ENCODE measurements at places on chromosomes 13 and 19.

DNA sequence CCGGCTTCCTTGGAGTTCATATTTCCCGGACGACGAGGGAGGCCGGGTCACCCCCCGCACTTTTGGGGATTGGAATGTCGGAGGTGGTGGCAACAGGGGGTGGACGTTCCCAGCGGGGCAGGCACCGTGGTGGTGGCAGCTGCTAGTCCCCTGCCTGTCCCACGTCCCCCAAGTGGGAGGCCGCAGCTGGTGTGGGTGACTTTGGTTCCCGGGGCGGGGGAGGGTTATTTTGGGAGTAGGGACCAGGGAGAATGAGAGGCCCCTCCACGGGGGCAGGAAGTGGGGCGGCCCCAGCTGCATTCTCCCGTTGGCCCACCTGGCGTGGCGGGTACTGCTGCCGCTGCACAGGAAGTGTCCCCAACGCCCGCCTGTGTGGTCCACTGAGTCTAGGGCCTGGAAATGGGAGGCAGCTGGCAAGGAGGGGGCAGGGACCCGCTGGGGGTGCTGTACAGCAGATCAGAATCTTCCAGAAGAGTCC is 11.1 kb upstream of the PLIN3 start:
- DNase-seq, result no peak

- DNase-seq, result peak; percentile 38
These were observed 667 bp downstream of the ZNF878 start for GRCh38 chr19:12052091-12052496.

DNA sequence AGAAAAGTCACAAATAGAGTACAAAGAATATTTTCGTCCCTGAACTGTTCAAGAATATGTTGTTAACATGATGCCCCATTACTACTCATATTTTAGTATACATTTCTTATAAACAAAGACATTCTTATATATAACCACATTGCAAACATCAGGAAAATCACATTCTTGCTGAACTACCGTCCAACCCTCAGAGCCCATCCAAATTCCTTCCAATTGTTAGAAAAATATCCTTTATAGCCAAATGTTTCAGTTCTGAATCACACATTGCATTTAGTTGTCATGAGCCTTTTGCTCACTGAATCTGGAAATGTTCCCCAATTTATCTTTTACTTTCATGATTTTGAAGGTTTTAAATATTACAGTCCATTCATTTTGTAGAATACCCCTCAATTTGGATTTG is 467.8 kb upstream of the ARGLU1 start:
- no peak for DNase-seq

DNA sequence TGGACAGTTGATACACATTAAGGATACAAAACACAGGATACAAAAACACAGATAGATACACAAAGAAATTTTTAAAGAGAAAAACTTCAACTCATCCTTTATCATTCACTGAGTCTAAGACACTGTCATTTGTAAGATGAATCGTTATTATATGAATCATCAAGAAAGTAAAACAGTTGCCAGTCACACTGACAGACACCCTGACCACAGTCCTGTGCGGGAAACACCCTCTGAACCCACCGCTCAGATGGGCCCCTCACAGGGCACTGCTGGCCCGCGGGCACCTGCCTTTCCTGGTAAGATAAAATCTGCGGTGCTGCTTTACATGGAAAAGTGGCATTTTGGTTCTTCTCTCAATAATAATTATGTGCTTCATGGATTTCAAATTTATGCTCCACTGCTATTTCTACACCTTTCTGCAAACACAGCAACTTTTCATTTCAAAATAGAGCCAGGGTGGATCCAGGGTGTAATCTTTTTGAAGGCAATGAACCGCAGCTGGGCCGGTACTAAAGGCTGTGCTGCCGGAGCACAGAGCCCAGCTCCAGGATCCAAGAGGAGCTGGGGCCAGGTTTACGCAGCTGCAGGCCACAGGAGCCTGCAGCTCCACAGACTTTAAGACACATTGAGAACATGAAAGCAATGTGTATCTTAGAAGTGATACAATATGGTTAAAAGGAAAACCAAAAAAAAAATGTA is 76.8 kb downstream of the TUBGCP3 start:
- no peak for DNase-seq

GRCh38 chr13:33080972-33081590 is 64.9 kb downstream of the KL start:
- no peak for DNase-seq

DNA sequence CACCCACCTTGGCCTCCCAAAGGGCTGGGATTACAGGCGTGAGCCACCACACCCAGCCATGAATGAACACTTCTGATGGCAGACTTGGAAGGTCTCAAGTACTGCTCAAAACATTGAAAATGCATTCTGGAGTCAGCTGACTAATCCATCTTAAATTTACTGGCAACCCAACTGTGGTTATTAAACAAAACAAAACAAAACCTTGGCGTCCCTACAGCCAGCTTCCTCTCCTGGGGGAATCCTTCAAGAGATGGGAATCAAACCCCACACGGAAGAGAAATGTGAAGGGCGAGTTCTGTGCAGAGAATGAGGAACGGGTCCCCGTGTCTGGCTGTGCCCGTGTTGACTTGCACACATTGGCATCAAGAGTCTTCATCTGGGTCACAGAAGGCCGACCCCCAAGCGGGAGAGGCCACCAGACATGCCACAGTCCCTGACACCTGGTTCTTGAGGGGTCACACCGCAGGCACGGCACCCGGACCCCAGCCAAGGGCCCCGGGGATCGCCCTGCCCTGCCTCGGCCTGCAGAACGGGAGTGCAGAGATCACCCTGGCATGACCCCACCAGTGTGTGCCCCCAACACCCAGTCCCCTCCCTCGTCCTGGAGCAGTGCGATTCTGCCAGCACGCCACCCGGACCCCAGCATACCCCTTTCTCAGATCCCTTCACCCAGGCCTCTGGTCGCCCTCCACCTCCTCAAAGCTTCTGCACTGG is 3.2 kb downstream of the MAP2K2 start:
- DNase-seq, result no peak

GRCh38 chr19:47075941-47076340 is 27.5 kb upstream of the TMEM160 start:
- peak; percentile 73 for DNase-seq

- no peak for DNase-seq
These were observed 73.1 kb upstream of the OLFM4 start for GRCh38 chr13:52955472-52955874.

- no peak for DNase-seq
These were observed 135.0 kb upstream of the KL start for GRCh38 chr13:32881074-32881776.

- DNase-seq, result no peak
These were observed 152.5 kb downstream of the RGCC start for GRCh38 chr13:41609828-41610227.

GRCh38 chr13:66312312-66313087 is 917.6 kb downstream of the PCDH9 start:
- no peak for DNase-seq

GRCh38 chr13:39302820-39303219 is 264.6 kb downstream of the NHLRC3 start:
- no peak for DNase-seq

DNA sequence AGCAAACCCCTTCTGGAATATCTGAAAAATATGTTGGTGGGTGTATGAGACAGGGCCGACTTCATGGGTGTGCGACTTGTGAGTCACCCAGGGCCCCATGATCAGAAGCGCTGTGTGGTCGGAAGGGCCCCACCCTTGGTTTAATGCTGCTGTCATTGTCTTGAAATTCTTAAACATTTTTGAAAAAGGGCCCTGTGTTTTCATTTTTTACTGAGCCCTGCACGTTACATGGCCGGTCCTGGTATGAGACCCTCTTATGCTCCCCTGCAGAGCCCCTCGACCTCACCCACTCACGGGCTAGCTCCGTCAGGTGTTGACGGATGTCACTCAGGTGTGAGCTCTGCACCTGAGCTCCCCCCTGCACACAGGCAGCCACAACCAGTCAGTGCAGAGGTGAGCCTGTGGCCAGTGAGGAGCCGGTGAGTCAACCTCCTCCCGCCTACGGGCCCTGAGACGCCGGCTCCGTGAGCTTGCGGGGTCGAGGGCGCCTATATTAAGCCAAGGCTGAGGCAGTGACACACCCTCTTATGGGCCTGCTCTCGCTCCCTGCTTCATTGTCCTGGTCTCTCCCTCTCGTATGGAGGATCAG is 27.7 kb downstream of the GADD45B start:
- no peak for DNase-seq

DNA sequence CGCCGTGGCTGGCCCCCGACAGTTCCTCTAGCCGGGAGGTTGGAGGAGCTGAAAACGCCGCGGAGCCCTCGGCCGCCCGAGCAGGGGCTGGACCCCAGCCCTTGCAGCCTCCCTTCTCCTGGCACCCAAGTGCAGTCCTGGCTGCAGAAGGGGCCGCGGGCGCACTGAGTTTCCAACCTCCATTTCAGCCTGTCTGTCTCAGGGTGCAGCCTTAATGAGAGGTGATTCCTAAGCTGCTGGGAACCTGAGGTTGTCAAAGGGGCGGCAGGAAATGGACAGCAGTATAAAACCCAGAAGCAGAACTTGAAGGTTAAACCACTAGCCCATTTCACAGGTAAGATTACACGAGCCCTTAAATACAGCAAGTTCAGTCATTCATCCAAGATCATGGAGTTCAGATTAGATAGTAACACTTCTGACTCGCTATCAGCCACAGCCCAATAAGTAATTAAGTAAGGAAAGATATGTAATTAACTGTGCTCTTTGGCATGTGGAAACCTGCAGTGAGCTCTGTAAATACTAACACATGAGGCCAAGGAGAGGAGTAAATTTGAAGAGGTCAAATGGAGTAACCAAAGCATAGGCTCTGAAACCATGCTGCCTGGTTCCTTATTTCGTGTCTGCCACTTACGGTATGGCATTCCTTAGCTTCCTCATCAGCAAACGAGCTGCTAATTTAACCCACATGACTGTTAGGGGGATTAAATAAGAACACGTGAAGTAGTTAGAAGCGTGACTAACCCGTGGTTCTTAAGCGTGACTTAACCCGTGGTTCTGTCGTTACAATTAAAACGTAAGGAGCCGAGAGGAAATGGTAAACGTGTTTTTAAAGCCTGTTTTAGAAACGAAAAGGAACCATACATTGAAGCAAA is 686 bp downstream of the SETDB2 start:
- peak; percentile 92 for DNase-seq

DNA sequence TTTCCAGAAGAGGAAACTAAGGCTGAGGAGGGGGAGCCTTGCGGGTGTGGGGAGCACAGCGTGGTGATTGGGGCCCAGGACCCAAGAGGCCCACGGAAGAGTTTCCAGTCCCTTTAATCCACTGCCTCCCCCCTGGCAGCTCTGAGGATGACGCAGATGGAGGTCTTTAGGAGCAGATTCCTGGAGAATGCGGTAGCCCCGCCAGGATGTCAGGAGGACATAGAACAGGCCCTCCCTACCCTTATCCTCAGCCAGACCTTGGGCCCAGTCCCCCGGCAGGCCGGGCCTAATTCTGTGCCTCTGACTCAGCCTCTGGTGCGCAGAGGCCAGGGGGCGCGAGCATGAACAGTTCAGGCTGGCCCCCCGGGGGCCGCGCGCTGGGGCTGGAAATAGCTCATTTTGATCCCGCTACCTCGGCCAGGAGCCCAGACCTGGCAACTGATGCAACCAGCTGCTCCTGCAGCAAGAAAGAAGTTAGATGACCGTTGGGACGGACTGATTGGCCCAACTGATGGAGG is 461 bp upstream of the HSPB6 start:
- no peak for DNase-seq

GRCh38 chr13:61255040-61255796 is 160.4 kb downstream of the PCDH20 start:
- DNase-seq, result peak; percentile 10

- no peak for DNase-seq
These were observed 112.8 kb downstream of the POSTN start for GRCh38 chr13:37485756-37486155.

DNA sequence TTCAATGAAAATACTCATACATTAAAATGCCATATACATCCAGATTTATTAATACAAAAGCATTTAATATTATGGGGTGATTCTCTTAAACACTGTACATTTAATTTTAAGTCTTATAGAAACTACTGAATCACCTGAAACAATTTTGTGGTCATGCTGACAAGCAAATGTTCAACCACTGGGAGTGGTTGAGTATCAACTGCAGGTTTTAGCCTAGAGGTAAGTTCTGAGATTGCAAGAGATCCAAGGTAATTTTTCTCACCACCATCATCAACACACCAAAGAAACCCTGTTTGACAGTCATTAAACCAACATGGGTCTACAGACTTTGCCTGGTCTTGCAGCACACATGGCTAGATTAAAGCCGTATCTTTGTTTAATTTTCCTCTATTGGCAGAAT is 196.3 kb downstream of the LHFPL6 start:
- no peak for DNase-seq

- DNase-seq, result no peak
These were observed 1373.7 kb downstream of the PCDH9 start for GRCh38 chr13:65856431-65856830.

DNA sequence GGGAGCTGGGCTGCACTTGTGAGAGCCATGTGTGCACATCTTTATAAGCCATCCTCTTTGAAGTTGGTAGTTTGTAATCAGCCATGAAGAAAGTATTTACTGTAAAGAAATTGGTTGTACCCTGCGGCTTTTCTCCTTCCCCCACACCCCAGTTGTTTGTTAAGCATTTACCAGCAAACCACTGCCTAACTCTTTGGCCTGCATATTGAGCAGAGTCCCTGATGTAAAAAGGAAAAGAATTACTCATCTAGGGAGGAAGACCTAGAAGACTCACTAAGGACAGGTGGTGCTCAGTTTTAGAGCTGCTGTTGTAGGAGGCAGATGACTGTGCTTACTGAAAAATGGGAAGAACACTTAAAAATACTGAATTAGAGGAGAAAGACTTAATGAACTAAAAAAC is 245.3 kb downstream of the PCCA start:
- no peak for DNase-seq

DNA sequence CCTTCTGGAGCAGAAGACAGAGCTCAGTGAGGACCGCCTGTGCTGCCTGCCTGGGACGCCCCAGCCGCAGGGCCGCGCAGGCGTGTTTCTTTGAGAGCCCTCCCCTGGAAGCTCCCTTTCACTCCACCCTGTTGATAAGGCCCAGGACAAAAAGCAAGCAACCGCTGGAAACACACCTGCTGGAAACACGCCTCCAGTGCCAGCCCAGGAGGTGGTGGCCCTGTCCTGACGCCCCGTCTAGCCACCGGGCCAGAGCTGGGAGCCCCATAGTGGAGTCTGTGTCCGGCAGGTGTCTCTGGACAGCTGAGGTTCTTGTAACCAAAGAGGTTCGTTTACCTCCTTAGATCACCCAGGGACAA is 173.8 kb downstream of the KATNAL1 start:
- DNase-seq, result no peak

DNA sequence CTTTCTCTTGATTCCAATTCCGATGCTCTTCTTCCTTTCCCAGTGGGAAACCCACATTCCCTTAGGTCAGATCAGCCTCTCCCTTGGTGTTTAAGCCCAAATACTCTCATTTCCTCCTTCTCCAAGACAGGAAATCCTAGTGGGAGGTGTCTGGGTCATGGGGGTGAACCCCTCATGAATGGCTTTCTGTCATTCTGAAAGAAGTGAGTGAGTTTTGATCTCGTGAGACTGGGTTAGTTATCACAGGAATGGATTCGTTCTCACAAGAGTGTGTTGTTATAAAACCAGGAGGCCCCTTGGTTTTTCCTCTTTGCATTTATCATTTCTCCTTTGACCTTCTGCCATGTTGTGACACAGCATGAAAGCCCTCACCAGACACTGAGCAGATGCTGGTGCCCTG is 76.2 kb upstream of the MTIF3 start:
- no peak for DNase-seq

- no peak for DNase-seq
These were observed 67.6 kb downstream of the MBNL2 start for GRCh38 chr13:97289514-97290298.

GRCh38 chr19:55384131-55384919 is at the start of gene TMEM238:
TMEM238 (minus strand) TSS chr19:55384292; CDS start chr19:55384259, 33 bp downstream.
- no peak for DNase-seq

All from cerebellar cortex (tissue), 1 donor.